ENCODE measurements at places on chromosomes 3 and 15.

DNA sequence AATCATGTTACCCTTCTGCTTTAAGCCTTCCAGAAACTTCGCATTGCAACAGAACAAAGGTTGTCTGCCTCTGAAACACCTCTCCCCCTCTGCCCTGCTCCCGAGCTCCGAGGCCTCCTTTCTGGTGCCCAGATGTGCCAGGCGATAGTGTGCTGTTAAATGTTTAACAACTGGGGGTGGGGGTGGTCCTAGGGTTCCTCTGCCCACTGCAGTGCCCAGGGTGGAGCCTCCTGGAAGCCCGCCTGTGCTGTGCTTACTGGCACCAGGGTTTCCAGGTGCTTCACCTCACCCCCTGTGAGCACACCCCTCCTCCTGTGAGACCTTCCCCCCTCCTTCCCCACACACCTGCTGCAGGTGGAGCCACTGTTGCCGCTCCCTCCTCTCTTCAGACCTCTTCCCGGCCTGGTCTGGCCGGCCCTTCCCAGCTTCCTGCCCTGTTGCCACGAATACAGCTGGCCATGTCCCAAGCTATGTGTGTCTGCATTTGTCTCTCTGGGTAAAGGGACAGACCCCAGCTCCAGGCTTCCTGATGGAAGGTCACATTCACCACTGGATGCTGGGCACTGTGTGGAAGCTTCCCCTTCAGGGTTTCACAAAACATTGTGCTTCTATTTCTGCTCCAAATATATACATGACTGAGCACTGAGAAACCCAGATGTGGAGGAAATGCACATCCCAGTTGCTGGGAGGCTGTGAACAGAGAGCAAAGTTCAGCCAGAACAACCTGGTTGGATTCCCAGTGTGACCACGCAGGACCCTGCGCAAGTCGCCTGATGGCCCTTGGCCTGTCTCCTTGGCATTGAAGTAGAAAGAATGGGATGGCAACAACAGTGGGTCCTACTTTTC lies 37.2 kb downstream of the MGLL start:
- peak; percentile 60 for DNase-seq

GRCh38 chr3:12972043-12972442 lies 101.2 kb downstream of the IQSEC1 start:
- DNase-seq, result no peak

GRCh38 chr3:116051586-116051985 lies 393.7 kb downstream of the LSAMP start:
- no peak for DNase-seq

DNA sequence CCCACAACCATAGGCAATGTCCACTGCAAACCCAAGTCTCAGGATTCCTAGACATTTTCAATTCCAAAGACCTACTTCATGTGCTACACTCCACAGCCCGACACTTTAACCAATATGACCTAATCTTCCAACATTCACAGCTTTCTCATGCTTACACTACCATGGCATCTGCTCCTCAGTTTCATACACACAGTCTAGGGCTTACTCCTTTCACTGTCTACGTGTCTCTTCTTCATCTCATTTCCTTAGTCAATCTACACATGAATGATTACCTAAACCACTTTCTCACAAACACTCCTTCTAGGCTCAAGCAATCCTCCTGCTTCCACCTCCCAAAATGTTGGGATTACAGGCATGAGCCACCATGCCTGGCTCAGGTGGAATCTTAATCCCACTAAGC lies 106.3 kb downstream of the STAG1 start:
- no peak for DNase-seq

- DNase-seq, result no peak
Observed at GRCh38 chr3:158260392-158260791, 150.5 kb downstream of the RSRC1 start.

DNA sequence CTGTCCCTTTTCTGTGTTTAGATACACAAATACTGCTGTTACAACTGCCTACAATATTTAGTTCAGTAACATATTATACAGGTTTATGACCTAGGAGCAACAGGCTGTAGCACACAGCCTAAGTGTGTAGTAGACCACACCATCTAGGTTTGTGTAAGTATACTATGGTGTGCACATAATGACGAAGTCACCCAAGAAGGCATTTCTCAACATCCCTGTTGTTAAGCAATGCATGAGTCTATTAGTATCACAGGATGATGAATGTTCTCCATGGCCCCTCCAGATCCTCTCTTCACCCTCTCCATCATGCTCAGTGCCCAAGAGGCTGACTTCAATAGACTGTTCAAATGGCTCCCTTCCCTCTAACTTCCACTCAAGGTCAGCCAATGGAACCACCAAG lies 14.6 kb upstream of the SEC62 start:
- DNase-seq, result no peak

- no peak for DNase-seq
Observed at GRCh38 chr3:63877737-63878393, 14.2 kb downstream of the ATXN7 start.

DNA sequence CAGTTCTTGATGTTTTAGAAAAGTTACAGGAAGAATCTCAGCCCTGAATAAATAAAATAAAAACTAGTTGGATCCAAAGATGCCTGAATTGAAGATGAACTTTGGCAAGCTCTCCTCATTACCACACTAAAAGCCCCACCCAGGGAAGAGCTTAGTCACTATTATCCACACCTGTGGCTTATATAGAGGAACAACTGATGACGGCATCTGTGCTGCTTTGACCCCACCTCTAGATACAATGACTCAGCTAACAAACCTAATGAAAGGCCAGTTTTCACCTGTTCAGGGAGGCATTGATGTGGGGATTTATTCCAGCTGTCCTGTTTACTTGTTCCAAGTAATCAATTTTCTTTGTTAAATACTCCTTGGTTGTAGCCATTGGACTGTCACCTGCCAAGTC lies 604.7 kb upstream of the EPHA6 start:
- DNase-seq, result no peak

- no peak for DNase-seq
Observed at GRCh38 chr3:40718681-40719080, 193.9 kb downstream of the ZNF621 start.

GRCh38 chr3:135023996-135024658 lies 229.1 kb downstream of the EPHB1 start:
- DNase-seq, result no peak

- peak; percentile 78 for DNase-seq
Observed at GRCh38 chr3:128112357-128112968, 11.1 kb downstream of the RUVBL1 start.

DNA sequence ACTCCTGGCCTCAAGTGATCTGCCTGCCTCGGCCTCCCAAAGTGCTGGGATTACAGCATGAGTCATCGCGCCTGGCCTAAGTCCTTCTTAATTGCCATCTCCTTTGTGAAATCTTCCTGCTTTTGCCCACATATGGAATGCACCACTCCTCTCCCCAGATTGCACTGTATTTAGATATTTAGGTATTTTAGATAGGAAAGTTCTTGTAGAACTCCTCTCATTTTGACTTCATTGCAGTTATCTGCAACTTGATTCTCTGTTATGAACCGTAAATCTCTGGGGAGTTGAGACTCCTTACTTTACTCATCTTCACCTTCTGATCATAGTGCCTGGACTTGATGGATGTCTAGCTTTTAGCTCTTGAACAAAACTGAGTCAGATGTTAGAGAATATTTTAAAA lies 150.7 kb downstream of the AKAP13 start:
- DNase-seq, result no peak

DNA sequence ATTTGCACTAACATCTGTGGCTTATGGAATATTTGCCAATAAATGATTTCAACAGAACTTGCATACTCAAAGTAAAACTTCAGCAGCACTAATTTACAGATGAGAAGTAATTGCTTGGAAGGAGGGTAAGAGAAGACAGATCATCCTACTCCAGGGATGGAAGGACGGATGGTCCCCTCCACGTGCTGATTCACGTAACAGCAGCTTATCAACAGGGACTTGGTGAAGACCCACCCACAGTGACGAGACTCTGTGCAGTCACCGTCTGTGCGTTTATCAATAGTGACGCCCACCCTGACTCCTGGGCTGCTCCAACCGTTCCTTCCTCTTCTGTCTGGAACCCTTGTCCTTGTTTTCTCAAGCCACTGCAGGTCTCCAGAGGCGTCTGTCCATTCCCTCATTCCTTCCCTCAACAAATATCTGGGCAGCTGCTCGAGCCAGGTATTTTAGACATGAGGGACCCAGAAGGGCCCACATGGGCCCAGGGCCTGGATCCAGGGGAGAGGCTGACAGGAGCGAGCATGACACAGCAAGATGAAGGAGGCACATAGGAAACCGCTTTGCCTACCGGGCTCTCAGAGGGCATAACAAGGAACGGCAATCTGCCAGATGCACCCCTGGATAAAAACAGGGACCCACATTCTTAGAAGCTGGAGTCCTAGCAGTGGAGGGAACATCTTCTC lies 33.3 kb downstream of the PCSK6 start:
- DNase-seq, result no peak

DNA sequence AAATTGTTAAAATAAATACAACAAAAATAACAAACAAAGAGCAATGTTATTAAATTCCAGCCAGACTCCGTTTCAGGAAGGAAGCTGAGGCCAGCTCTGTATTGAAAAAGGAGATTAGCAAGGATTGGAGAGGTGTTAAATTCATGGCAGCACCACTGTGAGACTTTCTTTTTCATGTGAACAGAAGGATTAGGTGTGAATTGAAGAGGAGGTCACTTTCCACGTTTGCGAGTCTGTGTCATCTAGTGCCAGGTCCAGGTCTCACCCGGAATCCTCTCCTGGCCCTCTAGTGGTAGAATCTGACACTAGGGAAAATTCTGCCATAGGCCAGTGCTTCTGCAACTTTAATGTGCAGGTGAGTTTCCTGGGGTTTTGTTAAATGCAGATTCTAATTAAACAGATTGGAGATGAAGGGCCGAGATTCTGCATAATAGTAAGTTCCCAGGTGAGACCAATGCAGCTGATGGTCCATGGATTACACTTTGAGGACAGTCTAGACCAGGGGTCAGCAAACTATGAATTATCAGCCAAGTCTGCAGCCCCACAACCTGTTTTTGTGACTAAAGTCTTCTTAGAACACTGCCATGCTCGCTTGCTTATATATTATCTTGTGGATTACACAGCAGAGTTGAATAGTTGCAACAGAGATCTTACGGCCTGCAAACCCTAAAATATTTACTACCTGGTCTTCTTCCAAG lies 9.2 kb upstream of the SLC6A1 start:
- peak; percentile 78 for DNase-seq

DNA sequence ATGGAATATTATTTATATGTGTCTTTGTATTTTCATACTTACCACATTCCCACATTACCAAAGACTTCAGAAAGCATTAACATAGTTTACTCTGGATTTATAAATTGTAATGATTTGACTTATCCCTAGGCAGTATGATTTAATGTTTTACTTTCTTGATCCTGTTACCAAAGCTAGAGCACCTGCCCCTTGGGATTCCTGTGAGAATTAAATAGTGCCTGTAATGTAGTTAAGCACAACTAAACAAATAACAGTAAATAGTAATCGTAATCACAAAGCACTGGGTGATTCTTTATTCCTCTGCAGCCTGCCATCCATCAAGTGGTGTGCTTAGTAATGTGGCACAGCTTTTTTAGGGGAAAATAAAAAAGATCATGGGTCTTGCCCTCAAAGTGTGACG lies 39.1 kb downstream of the ATP2C1 start:
- DNase-seq, result no peak

DNA sequence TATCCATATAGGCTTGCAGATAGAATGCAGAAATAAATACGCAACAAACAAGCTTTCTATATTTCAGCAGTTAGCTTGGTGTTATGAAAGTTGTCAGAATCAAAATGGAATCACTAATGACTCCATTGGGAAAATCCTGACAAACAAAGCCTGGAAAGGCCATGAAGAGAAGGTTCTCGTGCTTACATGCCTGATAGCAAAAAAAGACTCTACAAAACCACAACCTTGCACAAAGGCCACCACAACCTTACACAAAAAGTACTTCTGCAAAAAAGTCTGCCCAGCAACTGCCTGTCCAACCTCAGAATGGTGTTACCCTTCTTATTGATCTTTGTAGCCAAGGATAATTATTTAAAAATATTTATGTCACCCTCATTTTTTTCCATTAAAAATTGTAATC lies 14.4 kb upstream of the PLSCR1 start:
- no peak for DNase-seq

- no peak for DNase-seq
Observed at GRCh38 chr3:40623567-40623966, 98.8 kb downstream of the ZNF621 start.

- no peak for DNase-seq
Observed at GRCh38 chr3:133869586-133869985, 26.1 kb downstream of the RAB6B start.

DNA sequence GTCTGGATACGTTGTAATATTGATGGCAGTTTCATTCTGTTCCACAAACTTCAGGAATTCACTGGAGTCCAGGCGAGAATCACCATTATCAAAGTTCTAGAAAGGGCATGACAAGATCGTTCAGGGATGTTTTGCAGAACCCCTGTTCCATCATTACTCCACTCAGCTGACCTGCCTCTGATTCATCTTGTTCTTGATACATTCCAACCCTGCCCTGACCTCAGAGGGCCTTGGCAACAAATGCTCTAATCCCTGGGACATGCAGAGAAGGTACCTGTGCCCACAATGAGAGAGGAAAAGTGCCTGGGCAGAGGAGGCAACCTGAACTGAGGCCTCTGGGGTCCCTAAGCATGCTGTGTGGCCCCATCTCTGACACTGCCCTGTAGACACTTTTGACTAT lies 45.9 kb downstream of the FSTL1 start:
- no peak for DNase-seq

GRCh38 chr3:101847328-101847727 lies 2.0 kb upstream of the NFKBIZ start:
- DNase-seq, result no peak

- no peak for DNase-seq
Observed at GRCh38 chr3:190616637-190617036, 102.8 kb downstream of the IL1RAP start.

DNA sequence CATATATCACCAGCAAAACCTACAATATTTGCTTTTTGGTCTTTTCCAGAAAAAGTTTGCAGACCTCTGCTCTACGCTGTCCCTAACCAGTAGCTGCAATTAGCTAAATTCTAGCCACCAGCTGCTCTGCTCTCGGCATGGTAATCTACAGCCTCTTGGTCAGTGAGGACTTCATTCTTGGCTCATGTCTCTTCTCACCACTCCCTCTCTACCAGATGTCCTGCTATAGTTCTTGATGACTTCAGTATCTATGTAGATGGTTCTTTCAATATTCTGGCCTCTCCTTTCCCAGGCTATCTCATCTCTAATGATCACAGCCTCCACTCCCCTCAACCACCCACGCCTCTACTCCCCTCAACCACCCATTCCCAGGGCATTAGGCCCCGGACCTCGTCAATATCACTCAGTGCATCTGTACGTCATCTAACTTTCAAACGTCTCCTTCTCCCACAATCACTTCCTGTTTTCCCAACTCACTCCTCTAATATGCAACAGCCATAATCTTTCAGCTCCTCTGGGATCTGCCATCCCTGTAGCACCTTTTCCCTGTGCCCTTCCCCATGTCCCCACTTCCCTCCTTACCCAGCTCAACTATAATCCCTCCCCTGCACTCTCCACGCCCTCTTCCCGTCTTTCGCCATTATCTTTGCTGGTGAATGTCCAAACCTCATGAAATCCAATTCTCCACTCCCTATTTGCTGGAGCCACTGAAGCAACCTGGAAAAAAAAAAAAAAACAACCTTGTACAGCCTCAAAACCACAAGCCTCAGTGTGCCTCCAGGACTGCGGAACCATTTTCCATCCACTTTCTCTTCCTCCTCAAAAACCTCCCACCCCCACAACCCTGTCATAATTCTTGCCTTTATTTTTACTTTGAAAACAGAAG lies 429.4 kb upstream of the PROK2 start:
- no peak for DNase-seq

GRCh38 chr15:70892002-70892911 lies at the start of the genes LRRC49 and THAP10:
Gene LRRC49, plus strand, starts transcription at chr15:70892826. Its CDS starts 69 bp downstream, at chr15:70892895.
Gene THAP10, minus strand, starts transcription at chr15:70892433. Its CDS starts 161 bp downstream, at chr15:70892272.
- peak; percentile 88 for DNase-seq

- no peak for DNase-seq
Observed at GRCh38 chr3:17799312-17799711, 56.9 kb upstream of the TBC1D5 start.

- no peak for DNase-seq
Observed at GRCh38 chr15:35466476-35466875, 79.5 kb downstream of the DPH6 start.
